Stimulated activated CD8-positive, alpha-beta memory T cell treated with anti-CD3 and anti-CD28 coated beads, Interleukin-4, amount 100 ng/mL, for 1 hour (primary cell): ENCODE measurements at places on chromosomes 16 and 17.

- no peak for DNase-seq
These were observed 133.7 kb upstream of the HS3ST3A1 start for GRCh38 chr17:13735444-13735843.

DNA sequence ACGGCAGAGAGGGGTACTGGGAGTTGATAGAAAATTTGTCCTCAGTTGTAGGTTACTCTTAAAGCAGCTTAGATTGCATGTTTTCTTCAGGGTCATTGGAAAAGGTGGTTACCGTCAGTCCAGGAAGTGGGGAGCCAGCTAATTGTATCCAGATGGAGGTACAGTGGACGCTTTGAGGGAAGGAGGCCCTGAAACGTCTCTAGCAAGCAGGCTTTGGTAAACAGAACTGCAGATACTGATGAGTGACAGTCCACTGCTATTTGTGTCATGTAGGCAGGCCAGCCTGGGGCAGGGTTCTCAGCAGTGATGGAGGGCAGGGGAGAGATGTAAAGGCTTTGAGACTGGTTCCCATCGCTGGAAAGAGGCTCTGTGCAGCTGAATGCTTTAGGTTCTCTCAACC is 30.2 kb upstream of the ST6GALNAC1 start:
- DNase-seq, result no peak

GRCh38 chr17:21301593-21302550 is 17.4 kb downstream of the MAP2K3 start:
- DNase-seq, result no peak

DNA sequence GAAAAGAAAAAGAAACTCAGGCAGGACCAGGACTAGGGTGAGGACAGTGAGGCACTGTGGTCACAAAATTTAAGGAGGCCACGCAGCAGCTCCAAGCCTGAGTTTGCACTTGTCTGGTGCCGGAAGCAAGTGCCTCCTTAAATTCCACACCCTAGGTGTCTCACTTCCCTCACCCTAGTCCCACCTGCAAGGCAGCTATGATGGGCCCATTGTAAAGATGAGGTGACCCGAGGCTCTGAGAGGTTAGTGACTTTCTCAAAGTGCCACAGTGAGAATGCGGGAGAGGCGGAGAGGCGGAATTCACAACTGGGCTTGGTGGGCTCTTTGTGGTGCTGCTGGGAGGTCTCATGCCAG is 21.5 kb upstream of the EEF2K start:
- DNase-seq, result no peak

GRCh38 chr16:25416002-25416401 is 158.4 kb upstream of the ZKSCAN2 start:
- no peak for DNase-seq

GRCh38 chr17:26765860-26766709 is 527.8 kb upstream of the WSB1 start:
- DNase-seq, result no peak

DNA sequence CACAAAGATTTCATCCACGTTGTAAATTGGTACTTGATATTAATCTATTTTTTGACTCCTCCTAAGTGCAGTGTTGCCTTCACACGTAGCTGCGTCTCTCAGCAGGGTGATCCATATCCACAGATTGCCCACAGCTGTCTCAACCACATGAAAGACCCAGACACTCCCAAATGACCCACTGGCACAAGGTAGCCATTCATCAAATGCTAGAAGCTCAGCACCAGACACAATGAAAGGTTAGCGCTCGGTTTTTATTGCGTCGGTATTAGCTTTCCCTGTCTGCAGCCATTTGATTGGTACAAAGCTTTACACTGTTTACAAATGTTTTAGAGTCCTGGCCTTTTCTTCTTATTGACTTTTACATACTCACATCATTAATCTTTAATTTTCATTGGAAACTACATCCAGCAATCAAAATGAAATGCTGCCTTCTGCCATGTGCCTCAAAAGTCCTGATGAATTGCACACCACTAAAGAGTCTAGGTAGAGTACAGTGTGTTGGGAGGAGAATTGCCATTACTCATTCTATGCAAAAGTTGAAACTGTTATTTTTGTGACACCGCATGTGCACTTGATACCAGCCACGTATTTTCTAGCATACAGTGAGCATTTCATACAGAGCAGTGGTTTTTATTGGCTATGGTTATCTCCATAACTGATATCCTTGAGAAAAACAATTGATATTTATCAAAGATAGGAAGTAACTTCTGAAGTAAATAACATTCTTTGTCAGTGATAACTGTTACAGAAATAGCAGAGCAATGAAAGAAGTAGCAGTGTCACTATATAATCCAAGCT is 127.3 kb upstream of the NUDT7 start:
- no peak for DNase-seq

- DNase-seq, result no peak
These were observed 1.8 kb downstream of the CNTNAP4 start for GRCh38 chr16:76278980-76279379.

GRCh38 chr16:82701442-82701955 is 74.7 kb downstream of the CDH13 start:
- DNase-seq, result no peak

- no peak for DNase-seq
These were observed 115.3 kb downstream of the NPIPB5 start for GRCh38 chr16:22625967-22626366.

DNA sequence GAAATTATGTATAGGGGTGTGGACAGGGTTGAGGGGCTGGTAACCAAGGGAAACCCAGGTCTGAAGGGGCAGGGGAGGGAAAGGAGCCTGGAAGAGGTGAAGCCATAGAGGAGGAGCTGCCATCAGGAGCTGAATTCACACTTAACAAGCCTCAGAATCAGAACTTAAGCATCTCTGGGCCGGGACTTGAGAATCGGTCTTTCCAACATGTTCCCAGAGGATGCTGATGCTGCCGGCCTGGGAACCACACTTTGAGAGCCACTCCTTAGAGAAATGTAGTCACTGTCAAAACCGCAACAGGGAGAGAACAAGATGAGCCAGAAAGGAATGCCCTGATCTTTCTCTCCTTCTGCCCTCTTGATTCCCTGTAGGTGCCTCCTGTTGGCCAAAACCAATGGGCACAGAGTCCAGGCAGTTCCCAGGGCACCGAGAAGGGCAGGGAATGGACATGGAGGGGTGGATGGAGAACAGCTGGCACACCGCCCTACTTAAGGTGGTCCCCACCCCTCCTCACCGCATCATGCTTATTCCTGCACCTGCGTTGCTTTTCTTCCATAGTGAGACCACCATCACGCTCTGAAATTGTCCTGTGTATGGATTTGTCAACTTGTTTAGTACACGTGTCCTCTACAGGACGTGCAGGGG is 88.5 kb downstream of the GSG1L start:
- DNase-seq, result no peak

DNA sequence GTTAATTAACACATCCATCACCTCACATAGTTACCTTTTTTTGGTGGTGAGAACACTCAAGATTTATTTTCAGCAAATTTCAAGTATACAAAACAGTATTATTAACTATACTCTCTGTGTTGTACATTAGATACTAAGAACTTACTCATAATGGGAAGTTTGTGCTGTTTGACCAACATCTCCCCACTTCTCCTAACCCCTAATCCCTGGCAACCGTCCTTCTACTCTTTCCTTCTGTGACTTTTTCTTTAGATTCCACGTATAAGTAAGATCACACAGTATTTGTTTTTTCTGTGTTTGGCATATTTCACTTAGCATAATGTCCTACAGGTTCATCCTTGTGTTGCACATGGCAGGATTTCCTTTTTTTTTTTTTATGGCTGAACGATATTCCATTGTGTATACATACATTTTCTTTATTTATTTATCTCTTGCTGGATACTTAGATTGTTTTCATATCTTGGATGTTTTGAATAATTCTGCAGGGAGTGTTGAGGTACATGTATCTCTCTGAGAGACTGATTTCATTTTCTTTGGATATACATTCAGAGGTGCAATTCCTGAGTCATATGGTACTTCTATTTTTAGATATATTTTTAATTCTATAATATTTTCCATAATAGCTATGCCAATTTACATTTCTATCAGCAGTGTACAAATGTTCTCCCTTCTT is 19.0 kb downstream of the PPM1D start:
- no peak for DNase-seq

- no peak for DNase-seq
These were observed 93.2 kb downstream of the C17orf67 start for GRCh38 chr17:56740481-56740880.

- no peak for DNase-seq
These were observed 774.5 kb upstream of the RBFOX1 start for GRCh38 chr16:6558126-6558525.

DNA sequence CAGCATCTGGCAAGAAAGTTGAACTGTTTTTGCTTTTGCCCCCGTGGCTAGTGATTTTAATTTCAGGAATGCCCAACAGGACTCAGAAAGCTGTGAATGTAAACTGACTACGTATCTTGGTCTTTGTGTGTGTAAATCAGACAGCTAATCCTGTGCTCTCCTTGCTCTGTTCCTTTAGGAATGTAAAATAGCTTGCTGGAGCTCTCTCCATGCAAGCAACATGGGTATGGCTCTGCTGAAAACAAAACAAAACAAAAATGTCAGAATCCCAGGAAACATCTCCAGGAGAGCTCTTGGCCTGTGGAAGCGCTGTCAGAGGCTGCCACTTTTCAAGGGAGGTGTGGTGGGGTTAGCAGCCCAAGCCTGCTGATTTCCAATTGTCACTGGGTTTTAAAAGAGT is 161.8 kb upstream of the NOG start:
- no peak for DNase-seq

DNA sequence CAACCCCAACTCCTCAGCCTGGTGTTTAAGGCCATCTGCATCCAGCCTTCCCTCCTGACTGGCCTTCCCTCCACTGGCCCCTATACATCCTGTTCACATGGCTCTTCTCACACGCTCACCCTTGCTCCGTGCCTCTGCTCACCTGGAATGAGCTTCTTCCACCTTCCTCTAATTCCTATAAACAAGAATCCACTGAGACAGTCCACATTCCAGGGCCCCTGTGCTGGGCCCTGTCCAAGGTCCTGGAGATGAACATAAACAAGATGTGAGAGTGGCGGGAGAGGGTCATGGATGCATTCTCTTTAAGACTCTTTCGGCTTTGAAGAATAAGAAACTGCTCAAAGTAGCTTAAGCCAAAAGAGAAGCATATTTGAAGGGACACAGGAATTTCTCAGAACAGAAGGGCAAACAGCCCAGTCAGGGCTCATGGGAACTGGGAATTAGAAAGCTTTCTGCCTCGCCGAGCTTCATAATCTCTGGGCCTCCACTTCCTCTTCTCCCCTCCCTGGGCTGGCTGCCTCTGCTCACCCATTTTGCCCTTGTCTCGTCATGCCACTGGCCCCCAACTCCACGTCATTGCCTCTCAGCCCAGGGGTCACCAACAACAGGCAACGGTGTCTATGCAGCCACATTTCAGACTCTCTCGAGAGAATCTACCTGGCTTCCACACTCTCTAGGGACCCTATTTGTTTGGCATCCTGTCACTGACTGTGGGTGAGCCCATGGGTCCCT is 13.5 kb downstream of the SPPL2C start:
- DNase-seq, result no peak

DNA sequence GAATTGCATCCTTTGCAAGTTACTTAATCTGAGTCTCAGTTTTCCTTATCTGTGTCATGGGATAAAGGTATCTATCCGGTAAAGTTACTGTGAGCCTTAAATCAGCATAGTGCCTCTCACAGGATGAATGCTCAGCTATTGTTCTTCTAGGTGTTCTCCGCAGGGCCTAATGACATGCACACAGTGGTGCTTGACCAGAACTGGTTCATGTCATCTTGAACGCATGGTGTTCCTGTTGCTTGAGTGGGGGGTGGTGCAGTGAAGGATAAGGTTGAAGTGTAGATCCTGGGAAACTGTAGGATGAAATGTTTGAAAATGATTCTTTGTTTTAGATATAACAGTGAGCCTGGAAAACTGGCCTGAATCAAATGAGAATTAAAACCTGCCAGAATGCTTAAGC is 4.0 kb downstream of the KRT40 start:
- DNase-seq, result no peak

GRCh38 chr16:67490335-67491096 is 7.2 kb upstream of the AGRP start:
- DNase-seq, result no peak

GRCh38 chr16:10951026-10951425 is 6.7 kb downstream of the CLEC16A start:
- DNase-seq, result no peak

DNA sequence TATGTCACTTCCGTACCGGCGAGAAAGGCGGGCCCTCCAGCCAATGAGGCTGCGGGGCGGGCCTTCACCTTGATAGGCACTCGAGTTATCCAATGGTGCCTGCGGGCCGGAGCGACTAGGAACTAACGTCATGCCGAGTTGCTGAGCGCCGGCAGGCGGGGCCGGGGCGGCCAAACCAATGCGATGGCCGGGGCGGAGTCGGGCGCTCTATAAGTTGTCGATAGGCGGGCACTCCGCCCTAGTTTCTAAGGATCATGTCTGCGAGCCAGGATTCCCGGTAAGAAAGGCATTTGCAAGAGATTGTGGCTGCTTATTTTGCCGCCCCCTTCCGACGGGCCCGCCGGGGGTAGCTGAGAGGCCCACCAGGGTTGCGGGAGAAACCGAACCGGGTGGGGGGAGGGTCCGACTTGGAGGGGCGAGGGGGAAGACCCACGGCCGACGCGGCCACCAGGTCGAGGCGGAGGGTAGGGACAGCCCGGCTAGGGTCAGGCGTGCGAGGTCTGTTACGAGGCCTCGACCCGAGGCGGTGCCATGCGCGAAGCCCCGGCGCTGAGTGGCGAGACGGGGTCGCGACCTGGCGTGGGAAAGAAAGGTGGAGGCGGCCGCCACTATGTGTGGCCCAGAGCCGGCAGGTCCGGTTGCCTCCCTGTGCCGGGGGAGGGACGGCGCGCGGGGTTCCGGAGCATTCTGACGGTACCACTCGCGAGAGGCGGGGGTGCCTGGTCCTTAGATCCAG is 6.7 kb upstream of the CD68 start:
- peak; percentile 98 for DNase-seq

DNA sequence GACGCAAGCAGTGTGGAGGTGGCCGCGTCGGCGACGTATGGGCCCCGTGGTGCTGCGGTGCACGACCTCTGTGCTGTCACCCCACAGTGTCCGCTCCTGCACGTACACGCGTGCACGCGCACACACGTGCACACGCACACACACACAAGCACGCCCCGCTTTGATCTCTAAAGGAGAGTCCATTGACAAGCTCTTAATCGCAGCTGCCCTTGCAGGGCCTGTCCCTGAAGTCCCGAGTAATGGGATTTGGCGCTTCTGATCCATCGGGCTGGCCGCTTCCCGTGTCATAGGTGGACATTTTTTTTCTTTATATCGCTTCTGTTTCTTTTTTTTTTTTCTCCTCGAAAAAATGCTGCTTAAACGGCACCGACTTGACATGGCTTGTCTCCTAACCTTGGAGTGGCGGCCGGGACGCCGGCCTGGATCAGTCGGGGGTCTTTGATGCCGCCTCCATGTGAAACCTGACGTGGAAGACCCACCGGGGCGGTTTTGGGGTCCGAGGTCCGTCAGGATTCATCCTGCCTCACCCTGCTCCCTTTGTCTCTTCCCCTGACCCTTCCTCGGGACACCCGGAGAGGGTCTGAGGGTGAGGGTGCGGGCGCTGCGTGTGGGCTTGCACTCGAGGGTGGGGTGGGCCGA is 8.3 kb upstream of the AXIN1 start:
- DNase-seq, result no peak

DNA sequence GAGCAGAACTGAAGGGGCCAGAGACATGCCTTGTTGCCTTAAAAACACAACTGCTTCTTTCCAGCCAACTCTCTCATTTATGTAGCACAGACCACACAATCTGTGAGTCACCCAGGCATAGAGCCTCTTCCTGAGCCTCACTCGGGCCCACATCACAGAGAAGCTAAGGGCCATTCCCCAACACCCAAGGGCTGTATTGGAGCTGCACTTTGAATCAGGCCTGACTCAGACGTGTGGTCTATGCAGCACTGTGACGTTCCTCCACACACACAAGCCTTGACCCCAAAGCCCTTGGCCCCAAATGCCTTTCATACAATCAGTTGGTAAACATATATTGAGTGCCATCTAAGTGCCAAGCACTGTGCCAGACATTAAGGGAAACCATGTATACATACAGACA is 308.9 kb upstream of the DYNLRB2 start:
- DNase-seq, result no peak
